ENCODE measurements at places on chromosomes 11 and 22.
A peak's percentile ranks its signal among the peaks of the same experiment; 100 is the strongest.

DNA sequence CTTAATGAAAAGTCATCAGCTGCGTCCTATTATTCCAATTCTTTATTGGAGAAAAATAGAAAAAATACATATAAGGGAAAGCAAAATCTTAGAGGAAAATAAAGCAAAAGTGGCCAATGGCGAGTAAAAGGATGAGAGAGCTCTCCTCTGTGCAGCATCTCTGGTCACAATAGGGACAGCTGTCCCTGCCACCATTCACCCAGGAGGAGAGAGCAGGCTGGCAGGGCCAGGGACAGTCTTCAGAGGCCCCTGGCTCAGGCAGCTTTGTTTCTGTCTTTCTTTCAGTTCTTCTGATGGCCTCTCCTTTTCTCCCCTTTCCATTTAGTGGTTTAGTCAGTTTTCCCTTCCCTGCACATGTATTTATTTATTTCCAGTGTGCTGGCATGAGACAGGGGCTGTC is 941.3 kb downstream of the NTM start:
- DNase-seq: no peak

GRCh38 chr11:28400331-28401100 is 292.3 kb downstream of the METTL15 start:
- no peak for DNase-seq

- no peak for DNase-seq
Observed at GRCh38 chr11:78905756-78906155, 331.1 kb upstream of the NARS2 start.

DNA sequence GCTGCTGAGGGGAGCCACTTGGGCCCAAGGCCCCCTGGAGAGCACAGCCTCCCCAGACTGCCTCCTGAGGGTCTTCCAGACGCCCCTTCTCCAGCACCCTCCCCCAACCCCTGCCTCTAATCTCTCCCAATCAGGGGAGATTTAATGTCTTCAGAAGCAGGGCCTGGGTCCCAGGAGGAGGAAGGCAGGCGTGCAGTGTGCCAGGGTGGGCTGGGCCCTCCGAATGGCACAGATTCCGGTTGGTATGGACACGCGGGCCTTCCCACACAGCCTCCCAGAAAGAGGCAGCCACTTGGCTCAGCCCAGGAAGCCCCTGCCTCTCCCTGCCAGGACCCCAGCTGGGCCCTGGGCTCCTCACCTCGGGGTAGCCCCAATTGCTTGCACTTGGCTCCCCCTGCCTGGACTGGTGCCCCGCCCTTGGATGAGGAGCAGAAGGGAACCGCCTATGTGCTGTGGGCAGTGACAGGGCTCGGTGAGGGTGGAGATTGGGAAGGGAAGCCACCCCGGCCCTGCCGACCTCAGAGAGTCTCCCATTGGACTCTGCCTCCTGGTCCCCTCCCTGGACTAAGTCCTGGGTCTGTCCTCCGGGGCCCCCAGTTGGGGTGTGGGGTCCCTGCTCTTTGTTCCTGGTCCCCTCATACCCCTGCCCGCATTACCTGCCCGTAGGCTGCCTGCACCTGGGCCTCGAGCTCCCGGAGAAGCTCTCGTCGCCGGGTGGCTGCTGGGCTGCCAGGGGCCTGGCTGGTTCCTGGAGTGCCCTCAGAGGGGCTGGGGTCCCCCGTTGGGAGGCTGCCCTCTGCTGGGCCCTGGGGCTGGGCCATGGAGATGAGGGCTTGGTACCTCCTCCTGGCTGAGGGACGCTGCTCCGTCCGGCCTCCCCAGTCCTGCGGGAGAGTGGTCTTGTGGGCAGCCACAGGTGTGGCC is 572 bp upstream of the CABP2 start:
- DNase-seq: no peak

GRCh38 chr22:27336151-27337090 is 465.1 kb downstream of the MN1 start:
- no peak for DNase-seq

- DNase-seq: no peak
Observed at GRCh38 chr11:69010361-69010891, 2.6 kb downstream of the MRGPRF start.

GRCh38 chr22:43789452-43789851 is 22.7 kb downstream of the EFCAB6 start:
- DNase-seq: no peak

- no peak for DNase-seq
Observed at GRCh38 chr11:45894555-45895247, 9.2 kb downstream of the MAPK8IP1 start.

DNA sequence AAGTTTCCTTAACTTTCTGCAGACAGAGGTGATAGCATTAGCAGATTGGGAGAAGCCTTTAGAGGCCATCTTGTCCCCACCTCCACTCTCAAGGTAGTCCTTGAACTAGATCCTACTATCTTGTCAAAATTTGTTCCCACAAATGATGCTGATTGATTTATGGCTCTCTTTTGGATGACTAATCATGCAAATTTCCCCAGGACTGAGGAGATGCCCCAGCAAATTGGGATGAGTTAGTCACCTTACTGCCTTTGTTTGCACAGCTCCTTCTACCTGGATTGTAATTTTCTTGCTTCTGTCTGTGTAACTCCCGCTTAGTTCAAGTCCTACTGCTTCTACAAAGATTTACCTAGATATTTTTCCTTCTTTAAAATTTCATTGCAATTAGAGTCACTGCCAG is 391.4 kb upstream of the CADM1 start:
- no peak for DNase-seq

DNA sequence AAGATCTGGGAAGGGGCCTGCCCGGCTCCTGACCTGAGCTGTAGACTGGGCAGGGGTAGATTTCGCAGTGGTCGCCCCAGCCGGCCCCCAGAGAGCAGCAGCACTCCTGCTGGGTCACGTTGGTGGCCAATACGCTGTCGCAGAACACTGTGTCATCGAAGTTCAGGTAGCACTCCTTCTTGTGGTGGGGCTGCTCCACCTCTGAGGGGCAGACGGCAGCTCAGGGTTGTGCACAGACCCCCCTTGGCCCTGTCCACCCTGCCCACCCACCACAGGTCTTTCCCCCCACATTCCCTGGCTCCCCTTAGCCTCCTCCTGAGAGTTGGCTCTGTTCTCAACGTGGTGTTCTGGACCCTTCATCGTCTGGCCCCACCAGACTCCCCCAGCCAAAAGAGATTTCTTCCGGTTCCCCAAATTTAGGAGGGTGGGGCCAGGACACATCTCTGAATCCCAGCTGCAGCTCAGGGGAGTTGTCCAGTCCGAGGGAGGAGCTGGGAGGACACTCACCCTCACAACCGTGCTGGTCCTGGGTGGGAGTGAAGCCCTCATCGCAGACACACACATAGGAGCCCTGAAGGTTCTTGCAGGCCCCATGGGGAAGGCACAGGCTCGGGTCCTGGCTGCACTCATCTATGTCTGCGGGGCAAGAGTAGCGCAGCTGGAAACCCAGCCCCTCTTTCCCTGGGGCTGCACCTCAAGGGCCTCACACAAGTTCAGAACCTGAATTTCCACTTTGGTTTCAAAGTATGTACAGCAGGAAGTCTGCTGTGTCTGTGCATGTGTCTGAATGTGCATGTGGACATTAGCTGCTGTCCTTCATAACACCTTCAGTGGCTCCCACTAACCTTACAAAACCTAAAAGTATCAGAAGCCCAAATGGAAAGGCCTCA is 16.5 kb downstream of the SCYL1 start:
- DNase-seq: no peak

- DNase-seq: no peak
Observed at GRCh38 chr11:122293296-122294023, 177.4 kb upstream of the BLID start.

DNA sequence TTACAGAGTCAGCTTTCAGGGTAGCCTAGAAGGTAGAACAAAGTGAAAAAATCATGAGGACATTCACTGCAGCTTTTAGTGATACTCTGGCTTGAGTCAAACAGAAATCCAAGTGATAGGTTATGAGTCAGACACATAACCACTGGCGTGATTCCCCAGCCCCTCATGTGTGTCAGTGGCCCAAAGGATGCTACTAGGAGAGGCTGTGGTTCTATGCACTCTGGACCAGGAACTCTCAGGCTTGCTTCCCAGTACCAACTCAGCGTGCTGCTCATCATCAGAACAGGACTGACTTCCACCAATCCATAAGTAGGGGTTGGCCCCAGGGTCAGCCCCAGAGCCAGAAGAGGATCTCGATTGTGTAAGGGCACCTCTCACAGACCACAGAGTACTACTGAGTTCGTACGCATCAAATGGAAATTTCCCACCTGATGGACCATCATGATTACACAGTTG is 116.8 kb downstream of the MED15 start:
- DNase-seq: no peak

GRCh38 chr22:32674925-32675825 is 126.3 kb upstream of the TIMP3 start:
- DNase-seq: no peak

GRCh38 chr22:20298803-20299745 is 20.8 kb downstream of the DGCR6L start:
- DNase-seq: peak; percentile 49

DNA sequence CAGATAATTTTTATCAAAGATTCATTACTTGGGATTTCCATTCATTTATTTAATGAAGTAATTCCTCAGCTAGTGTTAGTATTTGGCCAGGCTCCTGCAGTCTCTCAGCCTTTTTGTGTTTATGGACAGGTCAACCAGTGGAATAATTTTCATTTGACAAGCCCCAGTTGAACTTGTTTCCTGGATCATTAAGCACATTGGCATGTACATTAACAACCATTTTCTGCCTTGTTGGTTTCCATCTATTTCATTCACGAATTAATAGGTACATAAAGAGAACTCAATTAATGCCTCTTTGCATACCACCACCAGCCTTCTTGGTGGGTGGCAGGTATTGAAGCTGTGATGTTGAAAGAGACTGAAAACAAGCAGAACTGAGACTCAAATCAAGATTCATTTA is 745.2 kb downstream of the KCNA4 start:
- no peak for DNase-seq

DNA sequence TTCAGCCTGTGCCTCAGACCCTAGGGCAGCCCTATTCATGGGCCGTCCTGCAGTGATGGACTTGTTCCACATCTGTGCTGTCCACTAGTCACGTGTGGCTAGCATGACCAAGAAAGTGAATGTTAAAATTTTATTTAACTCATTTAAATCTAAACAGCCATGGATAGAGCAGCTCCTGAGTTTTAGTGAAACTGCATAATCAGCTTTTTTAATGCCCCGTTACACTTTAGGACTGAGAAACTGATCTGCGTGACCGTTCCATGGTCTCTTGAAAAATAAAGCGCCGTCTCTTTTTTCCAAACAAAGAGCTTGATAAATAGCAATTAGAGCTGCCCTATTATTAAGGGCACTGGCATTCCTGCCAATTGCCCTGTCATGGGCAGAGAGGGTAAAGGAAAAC is 76.5 kb upstream of the SNX19 start:
- no peak for DNase-seq

GRCh38 chr11:129855086-129855485 is 39.4 kb downstream of the TMEM45B start:
- DNase-seq: no peak

DNA sequence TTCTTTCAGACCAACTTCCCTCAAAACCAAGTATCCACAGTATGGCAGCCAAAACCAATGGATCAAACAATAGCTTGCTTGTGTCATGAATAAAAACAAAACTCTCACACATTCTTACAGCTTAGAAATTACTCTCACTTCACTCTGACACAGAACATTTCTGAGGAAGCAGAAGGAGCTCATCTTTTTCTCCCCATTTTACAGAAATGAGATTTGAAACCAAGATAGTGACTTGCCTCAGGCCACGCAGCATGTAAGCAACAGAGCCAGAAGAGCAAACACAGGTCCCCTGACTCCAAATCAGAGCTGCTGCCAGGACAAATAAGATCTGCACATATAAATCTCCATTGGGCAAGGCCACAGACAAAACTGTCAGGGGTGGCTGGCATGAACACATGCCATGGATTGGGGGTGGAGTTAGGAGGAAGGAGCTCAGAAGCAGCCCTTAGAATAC is 64.8 kb downstream of the RAB30 start:
- peak; percentile 54 for DNase-seq

- no peak for DNase-seq
Observed at GRCh38 chr11:76501526-76502202, 56.8 kb downstream of the EMSY start.

- no peak for DNase-seq
Observed at GRCh38 chr11:46357483-46357936, 10.2 kb downstream of the DGKZ start.

DNA sequence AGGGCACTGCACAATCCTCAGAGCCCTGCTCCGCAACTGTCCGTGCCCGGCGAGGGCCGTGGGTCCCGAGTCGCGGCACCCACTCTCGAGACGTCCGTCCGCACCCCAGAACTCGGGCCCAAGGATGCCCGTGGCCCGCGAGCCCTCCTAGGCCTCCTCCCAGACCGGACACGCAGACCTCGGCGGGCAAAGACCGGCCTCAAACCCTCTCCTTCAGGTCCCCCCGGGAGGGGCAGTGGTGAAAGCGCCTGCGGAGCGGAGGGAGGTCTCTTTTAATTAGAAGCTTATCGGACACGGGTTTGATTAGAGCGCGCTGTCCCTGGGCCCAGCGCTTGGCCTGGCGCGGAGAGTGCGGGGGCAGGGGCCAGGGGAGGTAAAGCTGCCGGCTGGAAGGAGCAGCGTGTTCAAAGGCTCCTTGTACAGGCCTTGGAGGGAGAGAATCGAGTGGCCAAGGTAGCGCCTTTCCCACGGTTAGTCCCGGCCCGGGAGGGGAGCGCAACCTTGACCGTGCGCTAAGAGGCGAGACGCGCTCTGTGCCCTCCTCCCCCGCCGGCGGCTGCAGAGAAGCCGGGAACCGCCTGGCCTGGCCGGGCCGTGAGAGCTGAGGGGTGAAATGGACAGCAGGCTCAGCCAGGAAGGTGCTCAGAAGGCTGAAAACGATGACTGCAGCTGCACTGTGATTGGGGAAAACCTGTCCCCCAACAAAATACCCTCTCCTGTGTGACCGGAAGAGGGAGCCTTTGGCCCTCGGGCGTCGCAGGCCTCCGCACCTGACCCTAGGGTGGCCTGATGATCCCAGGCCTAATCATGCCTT is 4.6 kb downstream of the WT1 start:
- no peak for DNase-seq

DNA sequence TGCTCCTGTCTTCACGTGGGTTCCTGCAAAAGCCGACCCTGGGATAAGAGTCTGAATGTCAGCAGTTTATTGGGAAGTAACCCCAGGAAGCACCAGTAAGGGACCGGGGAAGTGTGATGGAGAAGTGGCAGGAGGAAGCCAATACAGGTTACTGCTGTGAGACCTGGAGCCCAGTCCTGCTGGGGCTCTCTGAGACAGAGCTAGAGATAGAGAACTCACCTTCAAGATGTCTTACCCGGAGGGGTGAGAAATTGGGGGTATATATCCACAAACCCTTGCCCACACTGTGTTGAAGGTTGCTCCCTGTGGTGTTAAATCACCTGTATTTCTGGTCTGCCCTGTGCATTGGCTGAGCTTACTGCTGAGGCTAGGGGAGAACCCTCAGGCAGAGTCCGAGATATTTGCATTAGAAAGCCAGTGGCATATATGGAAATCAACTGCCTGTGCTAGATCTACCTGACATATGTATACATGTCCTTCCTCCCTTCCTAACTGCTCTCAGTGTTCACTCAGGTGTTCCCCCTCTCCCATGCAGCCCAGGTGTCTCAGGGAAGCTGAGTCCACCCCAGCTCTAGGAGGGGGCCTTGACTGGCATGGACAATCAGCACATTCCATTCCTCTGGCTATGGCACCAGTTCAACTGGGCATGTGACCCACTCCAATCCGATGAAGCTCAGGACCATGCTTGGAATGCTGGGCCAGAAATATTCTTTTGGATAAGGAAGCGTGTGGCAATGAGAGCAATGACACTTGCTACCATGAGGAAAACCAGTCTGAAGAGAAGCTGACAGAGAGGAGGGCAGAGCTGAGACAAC is 6.8 kb upstream of the MICAL2 start:
- no peak for DNase-seq
